ENCODE measurements at places on chromosomes 7 and 10. TPM values are rescaled to one million over a fixed set of nuclear protein-coding genes. Genes with fewer than 3 reads are reported as not detected.

DNA sequence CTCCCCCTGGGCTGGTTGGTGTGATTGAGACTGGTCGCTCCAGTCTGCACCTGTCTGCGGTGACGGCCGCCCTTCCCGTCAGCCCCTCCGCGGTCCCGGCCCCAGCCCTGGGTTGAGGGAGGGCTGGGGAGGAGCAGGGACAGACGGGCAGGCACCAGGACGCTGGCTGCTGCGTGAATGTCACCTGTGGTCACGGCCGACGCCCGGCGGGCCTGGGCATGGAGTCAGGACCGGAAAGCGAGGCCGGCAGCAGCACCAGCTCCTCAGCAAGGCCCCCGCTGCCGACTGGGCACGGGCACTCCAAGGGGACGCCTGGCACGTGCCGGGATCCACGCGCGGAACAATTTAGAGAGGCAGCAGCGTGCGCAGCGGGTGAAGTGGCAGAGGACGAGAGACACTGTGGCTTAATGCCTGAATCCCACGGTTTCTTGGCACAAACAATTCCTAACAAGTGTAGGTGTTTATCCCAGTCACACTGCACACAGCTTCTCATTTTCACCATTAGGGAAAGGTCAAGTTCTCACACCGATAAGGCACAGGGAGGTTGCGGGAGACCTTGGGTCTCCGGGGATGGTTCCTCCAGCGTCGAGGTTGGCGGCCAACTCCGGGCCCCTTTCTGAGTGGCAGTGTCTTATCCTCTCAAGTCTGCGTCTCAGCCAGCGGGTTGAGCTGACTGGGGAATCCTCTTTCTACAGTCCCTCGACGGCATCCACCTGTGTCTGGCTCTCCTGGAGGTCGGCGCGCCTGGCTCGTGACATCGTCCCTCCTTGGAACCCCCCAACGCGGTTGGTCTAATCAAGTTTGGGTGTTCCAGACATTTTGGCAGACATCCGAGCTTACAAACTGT lies 66.4 kb upstream of the ADGRA1 start:
- H3K27me3 ChIP-seq, result no peaks in the 10 kb centered on the region
- DNase-seq, result no peak
- H3K4me1 ChIP-seq, result no peaks in the 10 kb centered on the region
- no peak overlapping the region for H3K4me3 ChIP-seq
- H3K36me3 ChIP-seq, result no peaks in the 10 kb centered on the region

DNA sequence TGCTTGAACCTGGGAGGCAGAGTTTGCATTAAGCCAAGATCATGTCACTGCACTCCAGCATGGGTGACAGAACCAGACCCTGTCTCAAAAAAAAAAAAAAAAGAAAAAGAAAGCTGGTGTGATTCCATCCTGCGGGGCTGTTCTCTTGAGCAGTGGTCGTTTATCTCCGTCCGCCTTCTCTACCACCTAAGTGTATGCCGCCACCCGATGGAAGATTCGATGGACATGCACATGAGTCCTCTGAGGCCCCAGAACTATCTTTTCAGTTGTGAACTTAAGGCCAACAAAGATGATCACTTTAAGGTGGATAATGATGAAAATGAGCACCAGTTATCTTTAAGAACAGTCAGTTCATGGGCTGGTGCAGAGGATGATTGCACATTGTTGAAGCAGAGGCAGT lies 65.7 kb downstream of the ABRAXAS2 start:
- no peaks in the 10 kb centered on the region for H3K27me3 ChIP-seq
- DNase-seq, result no peak
- H3K36me3 ChIP-seq, result no peaks in the 10 kb centered on the region
- no peak overlapping the region for H3K4me3 ChIP-seq

- no peaks in the 10 kb centered on the region for H3K27me3 ChIP-seq
- no peak overlapping the region for H3K4me3 ChIP-seq
- DNase-seq, result no peak
- H3K27ac ChIP-seq, result peak overlapping the region; percentile 10
- no peaks in the 10 kb centered on the region for H3K4me1 ChIP-seq
- peaks cover 15% of the 10 kb centered on the region for H3K36me3 ChIP-seq
Measured at GRCh38 chr7:129719980-129720732, 108.6 kb downstream of the NRF1 start.

- no peak overlapping the region for H3K27ac ChIP-seq
- H3K4me1 ChIP-seq, result no peaks in the 10 kb centered on the region
- H3K36me3 ChIP-seq, result no peaks in the 10 kb centered on the region
- peak; percentile 36 for DNase-seq
- no peak overlapping the region for H3K4me3 ChIP-seq
- H3K27me3 ChIP-seq, result no peaks in the 10 kb centered on the region
Measured at GRCh38 chr7:128922496-128923410, 12.2 kb upstream of the KCP start.

GRCh38 chr7:121810831-121811672 lies 61.9 kb upstream of the PTPRZ1 start:
- H3K36me3 ChIP-seq, result no peaks in the 10 kb centered on the region
- no peaks in the 10 kb centered on the region for H3K4me1 ChIP-seq
- no peaks in the 10 kb centered on the region for H3K27me3 ChIP-seq
- no peak overlapping the region for H3K27ac ChIP-seq

GRCh38 chr10:59229441-59229840 lies 53.0 kb downstream of the PHYHIPL start:
- H3K4me3 ChIP-seq, result no peak overlapping the region
- H3K36me3 ChIP-seq, result no peaks in the 10 kb centered on the region
- H3K27ac ChIP-seq, result no peak overlapping the region

GRCh38 chr7:117169907-117170306 lies 153.0 kb downstream of the WNT2 start:
- no peaks in the 10 kb centered on the region for H3K4me1 ChIP-seq
- H3K27ac ChIP-seq, result no peak overlapping the region
- no peaks in the 10 kb centered on the region for H3K36me3 ChIP-seq
- no peak for DNase-seq
- no peaks in the 10 kb centered on the region for H3K27me3 ChIP-seq

DNA sequence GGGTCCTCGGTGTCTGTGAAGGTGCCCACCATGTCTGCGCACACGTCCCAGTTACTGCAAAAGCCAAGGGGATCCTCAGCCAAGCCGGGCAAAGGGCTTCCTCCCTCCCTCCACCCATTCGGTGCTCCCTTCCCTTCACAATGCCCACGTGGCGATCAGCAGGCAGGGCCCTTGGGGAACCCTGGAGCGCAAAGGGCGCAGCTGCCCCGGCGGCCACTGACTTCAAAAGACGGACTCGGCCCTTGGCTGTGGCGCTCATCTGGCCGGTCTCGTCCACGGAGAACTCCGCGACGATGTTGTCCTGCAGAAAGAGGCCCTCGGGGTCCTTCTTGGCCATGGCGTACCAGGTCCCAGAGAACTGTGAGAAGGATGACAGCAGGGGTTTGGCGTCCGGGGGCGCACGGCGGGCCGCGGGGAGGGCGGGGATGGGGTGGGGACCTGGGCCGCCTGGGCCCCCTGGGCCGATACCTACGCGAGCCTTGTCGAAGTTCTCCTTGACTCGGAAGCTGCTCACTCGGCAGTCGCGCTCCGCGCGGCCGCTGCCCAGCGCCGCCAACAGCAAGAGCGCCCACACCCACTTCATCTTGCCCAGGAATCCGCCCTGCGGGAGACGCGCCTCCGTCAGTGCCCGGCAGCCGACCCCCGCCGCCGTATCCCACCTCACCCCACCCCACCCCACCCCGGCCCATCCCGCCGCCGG lies 439 bp downstream of the RBP4 start:
- peaks cover 7% of the 10 kb centered on the region for H3K27me3 ChIP-seq
- no peaks in the 10 kb centered on the region for H3K4me1 ChIP-seq
- no peaks in the 10 kb centered on the region for H3K36me3 ChIP-seq
- no peak overlapping the region for H3K4me3 ChIP-seq

- H3K4me1 ChIP-seq, result peaks cover 27% of the 10 kb centered on the region
- no peaks in the 10 kb centered on the region for H3K36me3 ChIP-seq
- H3K4me3 ChIP-seq, result peak overlapping the region; percentile 28
- no peaks in the 10 kb centered on the region for H3K27me3 ChIP-seq
- peak; percentile 51 for DNase-seq
Measured at GRCh38 chr7:150357270-150357669, 11.4 kb upstream of the REPIN1 start.

DNA sequence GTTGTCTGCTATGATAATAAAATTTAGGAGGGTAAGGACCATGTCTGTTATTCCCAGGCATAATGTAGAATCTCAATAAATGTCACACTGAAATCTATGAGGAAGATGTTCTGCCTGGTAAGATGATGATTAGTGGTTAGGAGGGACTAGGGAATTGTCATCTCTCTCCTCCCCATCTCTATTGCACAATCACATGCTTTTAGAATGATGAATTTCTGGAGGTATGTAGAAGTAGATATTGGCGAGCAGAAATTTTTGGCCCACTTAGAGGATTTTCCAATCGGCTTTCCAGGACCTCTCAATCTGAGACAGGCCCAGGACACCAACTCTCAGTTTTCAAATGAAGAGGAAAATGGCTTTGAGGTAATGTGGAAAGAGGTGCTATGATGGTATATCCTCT lies 2.0 kb upstream of the PITX3 start:
- no peaks in the 10 kb centered on the region for H3K36me3 ChIP-seq
- no peak for DNase-seq
- no peak overlapping the region for H3K27ac ChIP-seq
- peaks cover 49% of the 10 kb centered on the region for H3K4me1 ChIP-seq
- peaks cover 18% of the 10 kb centered on the region for H3K27me3 ChIP-seq

- H3K27me3 ChIP-seq, result no peaks in the 10 kb centered on the region
- peak; percentile 14 for DNase-seq
- no peak overlapping the region for H3K4me3 ChIP-seq
- no peak overlapping the region for H3K27ac ChIP-seq
Measured at GRCh38 chr7:1130021-1130990, 29.7 kb downstream of the ZFAND2A start.

DNA sequence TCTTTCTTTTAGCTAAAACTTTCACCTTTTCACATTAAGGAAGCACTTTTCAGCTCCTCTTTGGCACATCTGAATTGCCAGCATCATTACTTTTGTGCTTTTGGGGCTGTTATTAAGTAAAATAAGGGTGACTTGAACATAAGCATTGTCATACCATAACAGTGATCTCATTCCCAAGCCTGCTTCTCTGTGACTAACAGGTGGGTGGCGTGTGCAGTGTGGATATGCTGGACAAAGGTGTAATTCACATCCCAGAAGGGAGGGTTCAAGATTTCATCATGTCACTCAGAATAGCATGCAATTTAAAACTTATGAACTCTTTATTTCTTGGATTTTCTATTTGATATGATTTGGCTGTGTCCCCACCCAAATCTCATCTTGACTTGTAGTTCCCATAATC lies 517.4 kb upstream of the MKI67 start:
- DNase-seq, result no peak
- H3K27me3 ChIP-seq, result no peaks in the 10 kb centered on the region
- H3K36me3 ChIP-seq, result no peaks in the 10 kb centered on the region
- H3K4me1 ChIP-seq, result no peaks in the 10 kb centered on the region
- no peak overlapping the region for H3K27ac ChIP-seq

DNA sequence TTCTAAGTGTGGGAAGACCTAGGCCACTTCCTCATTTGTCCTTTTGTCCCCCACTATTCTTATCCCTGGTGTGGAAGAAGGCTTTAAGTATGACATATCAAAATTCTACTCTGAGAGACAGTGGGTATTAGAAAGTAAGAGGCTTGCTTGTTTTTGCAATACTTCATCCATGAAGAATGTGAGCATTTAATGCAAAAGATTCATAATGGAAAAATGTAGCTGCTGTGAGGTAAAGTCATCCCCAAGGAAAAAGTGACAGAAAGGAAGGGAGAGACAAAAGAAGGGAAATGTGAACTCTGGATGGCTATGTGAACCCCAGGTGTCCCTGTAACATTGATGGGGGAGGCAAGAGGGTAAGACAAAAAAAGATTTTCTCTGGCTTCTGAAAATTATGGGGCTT lies 607.5 kb downstream of the SORCS1 start:
- H3K27ac ChIP-seq, result no peak overlapping the region
- H3K27me3 ChIP-seq, result no peaks in the 10 kb centered on the region
- DNase-seq, result no peak
- no peaks in the 10 kb centered on the region for H3K36me3 ChIP-seq

GRCh38 chr7:35366167-35367155 lies 112.6 kb upstream of the TBX20 start:
- H3K4me1 ChIP-seq, result no peaks in the 10 kb centered on the region
- no peak overlapping the region for H3K27ac ChIP-seq
- H3K4me3 ChIP-seq, result no peak overlapping the region
- no peaks in the 10 kb centered on the region for H3K36me3 ChIP-seq

DNA sequence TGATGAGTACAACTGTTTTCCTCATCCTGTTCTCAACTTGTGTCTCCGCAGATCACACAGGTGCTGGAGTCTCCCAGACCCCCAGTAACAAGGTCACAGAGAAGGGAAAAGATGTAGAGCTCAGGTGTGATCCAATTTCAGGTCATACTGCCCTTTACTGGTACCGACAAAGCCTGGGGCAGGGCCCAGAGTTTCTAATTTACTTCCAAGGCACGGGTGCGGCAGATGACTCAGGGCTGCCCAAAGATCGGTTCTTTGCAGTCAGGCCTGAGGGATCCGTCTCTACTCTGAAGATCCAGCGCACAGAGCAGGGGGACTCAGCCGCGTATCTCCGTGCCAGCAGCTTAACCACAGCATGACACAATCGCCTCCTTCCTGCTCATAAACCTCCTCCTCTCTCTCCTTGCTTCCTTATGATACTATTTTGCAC lies 126.7 kb upstream of the PRSS58 start:
- no peak overlapping the region for H3K27ac ChIP-seq
- peaks cover 18% of the 10 kb centered on the region for H3K4me1 ChIP-seq
- no peaks in the 10 kb centered on the region for H3K36me3 ChIP-seq
- no peaks in the 10 kb centered on the region for H3K27me3 ChIP-seq
- no peak overlapping the region for H3K4me3 ChIP-seq
- no peak for DNase-seq

GRCh38 chr7:144534196-144534595 lies 130.7 kb upstream of the NOBOX start:
- H3K27ac ChIP-seq, result no peak overlapping the region
- H3K27me3 ChIP-seq, result no peaks in the 10 kb centered on the region
- no peak for DNase-seq
- no peak overlapping the region for H3K4me3 ChIP-seq
- no peaks in the 10 kb centered on the region for H3K4me1 ChIP-seq
- no peaks in the 10 kb centered on the region for H3K36me3 ChIP-seq

- no peak overlapping the region for H3K27ac ChIP-seq
- H3K4me1 ChIP-seq, result no peaks in the 10 kb centered on the region
- H3K4me3 ChIP-seq, result no peak overlapping the region
- H3K36me3 ChIP-seq, result no peaks in the 10 kb centered on the region
- DNase-seq, result no peak
Measured at GRCh38 chr10:99372546-99373271, 43.6 kb downstream of the CNNM1 start.

GRCh38 chr10:83076443-83076842 lies 1062.9 kb upstream of the GHITM start:
- no peak overlapping the region for H3K4me3 ChIP-seq
- no peaks in the 10 kb centered on the region for H3K36me3 ChIP-seq
- DNase-seq, result no peak
- H3K27ac ChIP-seq, result no peak overlapping the region
- H3K4me1 ChIP-seq, result no peaks in the 10 kb centered on the region
- H3K27me3 ChIP-seq, result no peaks in the 10 kb centered on the region

GRCh38 chr7:11810043-11810625 lies 21.9 kb downstream of the THSD7A start:
- H3K4me1 ChIP-seq, result no peaks in the 10 kb centered on the region
- no peaks in the 10 kb centered on the region for H3K36me3 ChIP-seq
- no peak overlapping the region for H3K4me3 ChIP-seq
- no peaks in the 10 kb centered on the region for H3K27me3 ChIP-seq
- no peak for DNase-seq
- no peak overlapping the region for H3K27ac ChIP-seq

GRCh38 chr7:134197345-134197744 lies 70.2 kb downstream of the LRGUK start:
- no peaks in the 10 kb centered on the region for H3K36me3 ChIP-seq
- no peaks in the 10 kb centered on the region for H3K4me1 ChIP-seq
- H3K27me3 ChIP-seq, result peaks cover 3% of the 10 kb centered on the region
- DNase-seq, result no peak
- no peak overlapping the region for H3K27ac ChIP-seq

The SPRN gene
- not detected for total RNA-seq

The COX19 gene
- total RNA-seq, result 21.3 TPM

The CYP3A4 gene
- not detected for total RNA-seq

The FLNC gene
- not detected for total RNA-seq

All from CD8-positive, alpha-beta memory T cell (primary cell).